Stimulated activated CD4-positive, alpha-beta T cell treated with anti-CD3 and anti-CD28 coated beads, TNF-alpha, amount 100 ng/mL, for 4 hours (primary cell): ENCODE measurements at places on chromosomes 3 and 15.

GRCh38 chr3:55416331-55416821, 70.7 kb downstream of the WNT5A start:
- no peak for DNase-seq

- no peak for DNase-seq
Measured at GRCh38 chr3:122030381-122031122, 8.5 kb upstream of the ILDR1 start.

DNA sequence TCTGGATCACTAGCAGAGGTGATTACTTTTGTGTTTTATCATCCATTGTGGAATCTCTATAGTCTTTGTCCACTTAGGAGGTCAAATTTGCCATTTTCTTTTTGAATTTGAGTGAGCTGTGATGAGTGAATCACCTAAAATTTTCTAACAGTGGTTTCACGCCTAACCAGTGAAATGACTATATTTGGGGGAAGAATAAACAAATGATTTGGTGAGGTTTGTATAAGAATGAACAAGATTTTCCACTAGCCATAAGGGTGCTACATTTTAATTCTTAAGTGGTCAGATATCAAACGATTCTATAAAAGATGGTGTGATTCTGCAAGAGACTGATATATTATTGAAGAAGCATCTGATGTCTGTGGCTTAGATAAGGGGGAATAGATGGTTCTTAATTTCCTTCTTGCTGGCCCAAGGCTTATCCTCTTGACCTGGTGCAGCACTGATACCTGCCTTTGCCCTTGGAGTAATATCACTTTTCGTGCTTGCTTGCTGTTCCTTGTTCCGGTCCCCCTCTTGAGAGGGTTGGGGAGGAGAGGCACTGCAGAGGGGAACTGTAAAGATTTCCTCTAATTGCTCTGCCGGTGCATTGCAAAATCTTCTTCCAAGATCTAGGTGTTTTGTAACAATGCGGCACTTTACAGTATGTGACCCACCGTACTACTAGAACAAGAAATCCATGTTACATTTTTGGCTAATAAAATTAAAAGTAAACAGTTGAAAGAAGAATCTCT, 14.5 kb downstream of the C3orf20 start:
- DNase-seq: no peak

DNA sequence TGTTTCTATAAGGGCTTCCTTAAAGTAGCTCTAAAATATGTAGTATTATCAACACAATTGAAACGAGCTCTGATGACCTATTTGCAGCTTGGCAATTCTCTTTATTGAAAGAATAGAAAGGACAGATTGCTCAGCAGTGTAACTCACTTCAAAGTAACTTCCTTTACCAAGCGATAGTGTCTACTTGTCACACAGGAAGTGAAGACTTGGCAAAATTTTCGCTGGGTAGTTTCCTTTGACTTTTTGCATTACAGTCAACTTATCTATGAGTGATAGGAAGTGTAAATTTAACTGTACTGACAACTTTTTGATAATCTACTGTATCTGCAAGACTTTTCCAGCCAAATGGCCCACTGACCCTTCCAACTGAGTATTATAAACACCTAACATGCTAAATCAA, 22.8 kb downstream of the SLC9A9 start:
- no peak for DNase-seq

DNA sequence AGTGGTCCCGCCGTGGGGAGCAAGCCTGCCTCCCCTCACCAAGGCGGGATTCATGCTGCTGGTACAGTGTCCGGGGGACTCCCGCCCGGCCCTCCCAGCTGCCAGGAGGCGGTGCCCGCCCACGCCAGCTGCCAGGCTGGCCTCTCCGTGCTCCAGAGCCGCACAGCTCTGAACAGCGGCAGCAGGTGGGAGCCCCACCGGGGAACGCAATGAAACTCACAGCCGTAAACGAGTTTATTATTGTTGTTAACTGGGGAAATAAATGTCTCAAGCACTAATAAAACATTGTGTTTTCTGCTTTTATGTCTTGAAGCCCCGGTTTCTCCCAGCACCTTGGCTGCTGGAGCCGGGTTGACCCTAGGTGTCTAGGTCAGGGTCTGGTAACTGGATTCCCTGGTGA, 317.7 kb upstream of the TLE3 start:
- no peak for DNase-seq

DNA sequence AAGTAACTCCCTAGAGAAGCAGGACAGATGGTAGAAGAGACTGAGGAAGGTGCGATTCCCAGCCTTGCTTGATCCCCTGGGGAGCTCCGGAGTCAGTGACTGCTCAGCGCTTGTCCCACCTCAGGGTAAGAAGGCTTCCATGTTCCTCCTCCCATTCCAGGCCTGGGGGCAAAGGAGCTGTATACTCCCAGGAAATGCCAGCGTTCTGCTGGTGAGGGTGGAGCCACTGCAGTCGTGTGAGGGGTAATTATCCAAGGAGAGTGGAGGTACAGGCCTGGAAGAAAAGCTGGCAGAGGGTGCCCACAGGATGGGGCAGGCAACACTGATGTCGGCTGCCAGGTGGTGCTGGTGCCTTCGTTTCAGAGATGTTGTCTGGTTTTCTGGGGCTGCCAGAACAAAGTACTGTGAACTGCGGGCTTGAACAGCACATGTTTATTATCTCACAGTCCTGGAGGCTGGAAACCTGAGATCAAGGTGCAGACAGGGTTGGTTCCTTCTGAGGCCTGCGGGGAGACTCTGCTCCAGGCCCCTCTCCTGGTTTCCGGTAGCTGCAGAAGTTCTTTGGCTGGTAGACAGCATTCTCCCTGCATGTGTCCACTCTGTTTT, 12.1 kb upstream of the APBA2 start:
- no peak for DNase-seq

- no peak for DNase-seq
Measured at GRCh38 chr3:160171813-160172212, 53.4 kb upstream of the C3orf80 start.

DNA sequence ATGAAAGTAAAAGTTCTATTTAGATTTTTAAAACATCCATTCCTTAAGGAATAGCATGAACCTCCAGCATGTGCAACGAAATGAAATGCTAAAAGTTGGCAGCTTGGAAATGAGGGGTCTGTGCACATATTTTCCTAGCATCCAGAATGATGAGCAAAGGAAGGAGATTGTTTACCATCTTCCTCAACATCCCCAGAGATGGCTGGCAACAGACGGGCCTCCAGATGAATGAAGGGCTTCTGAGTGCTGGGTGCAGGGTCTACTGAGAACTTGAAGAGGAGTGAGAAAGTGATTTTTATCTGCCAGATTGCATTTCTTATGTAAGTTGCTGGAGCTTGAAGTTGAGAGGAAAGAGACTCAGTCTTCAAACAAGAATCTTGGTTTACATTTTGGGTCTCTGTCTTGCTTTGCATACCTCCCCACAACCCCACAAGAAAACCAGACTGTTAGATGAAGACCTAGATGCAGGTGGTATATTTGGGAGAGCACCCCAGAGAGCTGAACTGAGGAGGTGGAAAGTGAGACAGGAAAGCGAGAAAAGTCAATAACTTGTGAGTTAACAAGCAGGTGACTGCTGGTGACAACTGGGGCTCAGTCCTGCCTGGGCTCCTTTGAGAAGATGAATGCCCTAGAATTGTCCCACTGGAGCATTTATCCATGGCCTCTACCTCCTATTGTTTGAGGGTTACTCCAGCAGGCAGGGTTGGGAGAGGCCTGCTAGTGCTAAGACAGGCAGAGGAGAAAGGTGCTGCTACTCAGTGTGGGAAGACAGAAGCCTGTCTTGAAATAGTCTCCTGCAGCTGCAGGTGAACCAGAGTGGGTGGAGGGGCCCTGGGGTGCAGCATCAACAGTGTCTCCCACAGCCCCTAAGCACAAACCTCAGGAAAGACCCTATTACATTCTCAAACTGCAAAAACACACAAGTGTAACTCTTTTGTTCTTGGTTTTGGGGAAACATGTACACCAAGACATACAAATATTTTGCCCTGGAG, 10.5 kb upstream of the CCK start:
- DNase-seq: no peak

- no peak for DNase-seq
Measured at GRCh38 chr3:127214975-127215374, 22.0 kb downstream of the PRR23E start.

- no peak for DNase-seq
Measured at GRCh38 chr15:40929660-40930429, 705 bp downstream of the DLL4 start.

DNA sequence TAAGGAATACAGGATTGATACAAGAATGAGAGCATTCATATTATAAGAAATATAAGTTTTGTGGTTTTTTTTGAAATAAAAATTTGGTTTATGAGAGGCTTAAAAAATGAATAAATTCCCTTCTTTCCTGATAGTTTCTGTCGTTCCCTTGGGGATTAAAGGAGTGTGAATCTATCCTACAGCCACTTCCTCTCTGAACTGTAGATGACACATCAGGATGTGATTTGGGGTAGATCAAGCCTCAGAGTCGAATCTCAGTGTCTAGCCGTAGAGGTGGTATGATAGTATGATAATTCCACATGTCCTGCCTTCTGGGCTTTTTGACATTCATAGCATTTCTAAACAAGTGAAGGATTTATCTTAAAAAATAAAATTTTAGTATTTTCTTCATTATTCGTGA, 343.1 kb downstream of the LPP start:
- no peak for DNase-seq

- no peak for DNase-seq
Measured at GRCh38 chr15:92011611-92012367, 158.3 kb downstream of the SLCO3A1 start.

GRCh38 chr3:109116031-109116430, 1.9 kb downstream of the MORC1 start:
- no peak for DNase-seq

GRCh38 chr3:45640091-45640507, 45.5 kb downstream of the LIMD1 start:
- no peak for DNase-seq

DNA sequence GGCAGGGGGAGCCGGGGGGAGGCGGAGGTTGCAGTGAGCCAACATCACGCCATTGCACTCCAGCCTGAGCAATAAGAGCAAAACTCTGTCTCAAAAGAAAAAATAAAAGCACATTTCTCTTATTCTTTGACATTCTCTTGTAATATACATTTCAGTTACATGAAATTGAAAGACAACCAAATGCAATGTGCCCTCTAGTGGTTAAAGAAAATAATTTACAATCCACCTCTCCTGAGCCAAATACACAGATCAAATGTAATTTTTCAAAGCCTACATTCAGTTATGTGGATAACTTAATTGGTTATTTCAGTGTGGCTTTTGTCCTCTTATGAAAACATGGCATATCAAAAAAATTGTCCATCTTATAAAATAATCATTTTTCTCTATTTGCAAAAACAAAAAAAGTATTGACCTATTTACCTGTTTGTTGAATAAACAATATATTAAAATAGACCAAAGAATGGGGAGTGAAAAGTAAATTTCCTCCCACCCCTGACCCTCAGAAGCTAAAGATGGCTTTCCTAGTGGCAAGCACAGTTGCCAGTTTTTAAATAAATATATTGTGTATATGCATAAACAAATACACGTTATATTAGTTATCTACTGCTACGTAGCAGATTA, 14.2 kb upstream of the U2SURP start:
- no peak for DNase-seq

DNA sequence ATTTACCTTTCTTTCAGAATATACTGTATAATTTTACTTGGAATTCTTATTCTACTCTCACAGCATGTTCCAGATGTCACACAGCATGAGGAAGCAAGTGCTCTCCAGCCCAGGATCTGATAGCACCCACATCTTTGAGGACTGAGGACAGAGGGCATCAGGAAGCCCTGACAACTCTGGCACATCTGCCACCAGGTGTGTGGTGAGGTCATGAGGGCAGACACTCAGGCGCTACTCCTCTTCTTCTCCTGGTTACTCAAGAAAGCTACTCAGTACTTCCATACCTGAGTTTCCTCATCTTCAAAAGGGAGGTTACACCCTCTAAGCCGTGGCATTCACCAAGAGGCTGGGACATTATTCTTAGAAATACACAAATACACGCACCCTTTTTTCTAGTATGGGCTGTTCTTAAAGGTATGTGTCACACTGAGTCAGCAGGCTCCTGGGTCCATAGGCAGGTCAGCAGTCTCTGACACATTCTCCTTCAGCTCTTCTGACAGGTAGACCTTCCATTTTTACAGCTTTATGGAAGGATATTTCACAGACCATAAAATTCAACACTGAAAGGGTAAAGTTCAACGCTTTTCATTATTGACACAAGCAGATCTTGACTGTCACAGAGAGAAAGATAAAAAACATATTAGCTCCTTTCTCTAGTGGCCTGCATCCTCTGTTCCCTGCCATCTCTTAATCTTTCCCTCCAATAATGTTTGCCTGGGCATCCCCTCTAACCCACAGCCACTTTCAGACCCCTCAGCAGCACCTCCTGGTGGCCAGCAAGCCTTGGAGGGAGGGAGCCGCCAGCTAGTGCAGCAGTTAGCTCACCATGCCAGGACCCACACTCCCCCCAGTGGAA, 103.2 kb upstream of the TJP1 start:
- DNase-seq: no peak

- DNase-seq: no peak
Measured at GRCh38 chr15:47184908-47185801, 532.1 kb upstream of the SEMA6D start.

DNA sequence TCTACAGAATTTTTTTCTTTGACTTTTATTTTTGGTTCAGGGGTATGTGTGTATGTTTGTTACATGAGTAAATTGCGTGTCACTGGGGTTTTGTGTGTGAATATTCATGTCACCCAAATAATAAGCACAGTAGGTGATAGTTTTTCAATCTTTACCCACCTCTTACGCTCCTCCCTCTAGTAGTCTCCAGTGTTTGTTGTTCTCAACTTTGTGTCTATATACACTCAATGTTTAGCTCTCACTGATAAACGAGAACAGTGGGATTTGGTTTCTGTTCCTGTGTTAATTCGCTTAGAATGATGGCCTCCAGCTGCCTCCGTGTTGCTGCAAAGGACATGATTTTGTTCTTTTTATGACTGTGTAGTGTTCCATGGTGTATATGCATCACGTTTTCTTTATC, 54.4 kb downstream of the MEF2A start:
- DNase-seq: no peak

DNA sequence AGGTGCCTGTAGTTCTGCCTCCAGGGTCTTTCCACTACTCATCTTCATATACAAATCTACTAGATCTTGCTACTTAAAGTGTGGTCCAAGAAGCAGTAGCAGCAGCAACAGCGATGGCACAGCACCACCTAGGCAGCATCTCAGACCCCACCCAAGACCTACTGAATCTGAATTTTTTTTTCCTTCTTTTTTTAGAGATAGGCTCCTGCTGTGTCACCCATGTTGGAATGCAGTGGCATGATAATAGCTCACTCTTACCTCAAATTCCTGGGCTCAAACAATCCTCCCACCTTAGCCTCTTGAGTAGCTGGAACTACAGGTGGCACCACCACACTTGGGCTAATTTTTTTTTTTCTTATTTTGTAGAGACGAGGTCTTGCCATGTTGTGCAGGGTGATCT, 346.7 kb upstream of the TGFBR2 start:
- no peak for DNase-seq

GRCh38 chr3:32733631-32734229, 48.7 kb downstream of the CNOT10 start:
- no peak for DNase-seq

GRCh38 chr3:118504906-118505305, 529.7 kb downstream of the IGSF11 start:
- no peak for DNase-seq
